ENCODE measurements at places on chromosomes 11 and 22.

DNA sequence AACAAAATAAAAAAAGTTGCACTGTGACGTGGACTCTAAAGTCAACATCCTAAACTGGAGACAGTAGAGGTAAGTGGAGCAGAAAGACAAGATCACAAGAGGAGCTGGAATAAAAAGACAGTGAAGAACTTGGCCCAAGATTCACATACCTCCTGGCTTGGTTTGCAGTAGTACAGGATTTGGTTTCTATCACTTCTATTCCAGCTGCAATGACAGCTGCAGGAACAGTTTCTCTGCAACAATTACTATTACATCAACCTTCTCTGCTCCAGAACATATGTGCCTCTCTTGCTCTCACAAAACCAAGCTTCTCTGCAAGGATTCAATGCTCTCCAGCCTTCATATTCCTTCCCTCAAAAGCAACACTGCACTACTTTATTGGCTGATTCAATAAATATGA lies 7.8 kb upstream of the KDM2A start:
- DNase-seq: no peak

- no peak for DNase-seq
Measured at GRCh38 chr11:128961645-128962044, 19.0 kb upstream of the TP53AIP1 start.

- DNase-seq: no peak
Measured at GRCh38 chr11:66691311-66691980, 13.8 kb upstream of the RBM4B start.

DNA sequence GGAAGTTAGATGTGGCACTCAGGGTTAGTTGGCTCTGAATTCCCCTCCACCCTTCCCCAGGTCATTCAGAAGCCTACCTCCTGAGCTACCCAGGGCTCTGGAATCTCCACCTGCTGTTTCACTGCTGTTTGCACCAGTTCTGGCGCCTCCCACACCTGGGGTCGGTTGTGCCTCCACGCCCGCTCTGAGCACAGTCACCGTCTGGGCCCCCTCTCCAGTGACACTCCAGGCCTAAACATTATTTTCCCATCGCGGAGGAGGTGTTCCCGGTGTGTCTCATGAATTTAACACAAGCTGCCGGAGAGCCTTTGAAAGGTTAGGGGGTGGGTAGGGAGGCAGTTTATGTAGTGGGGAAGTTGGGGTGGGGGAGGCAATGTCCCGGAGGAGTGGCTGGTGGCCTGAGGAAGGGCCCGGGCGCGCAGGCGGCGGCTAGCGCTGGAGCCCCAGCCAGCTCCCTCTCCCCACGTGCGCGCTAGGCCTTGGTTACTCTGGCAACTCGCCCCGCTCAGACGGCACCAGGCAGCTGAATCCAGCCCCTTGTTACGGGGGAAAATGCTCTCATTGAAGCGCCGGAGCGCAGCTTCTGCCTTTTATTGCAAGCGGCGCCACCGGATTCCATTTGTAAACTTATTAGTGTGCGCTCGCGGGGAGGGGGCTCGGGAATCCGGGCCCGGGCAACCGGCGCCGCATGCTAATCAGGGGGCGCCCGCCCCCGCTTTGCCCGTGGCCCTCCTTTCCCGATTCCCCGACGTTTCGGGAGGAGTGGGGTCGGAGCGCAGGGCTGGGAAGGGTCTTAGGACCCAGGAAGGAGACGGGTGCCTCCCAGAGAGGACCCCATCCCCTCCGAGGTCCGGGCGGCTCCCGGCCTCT lies 52.4 kb downstream of the GRIK4 start:
- DNase-seq: no peak

GRCh38 chr11:109347304-109347703 lies 74.7 kb upstream of the C11orf87 start:
- DNase-seq: no peak

- no peak for DNase-seq
Measured at GRCh38 chr11:73330569-73331093, 22.6 kb downstream of the ARHGEF17 start.

DNA sequence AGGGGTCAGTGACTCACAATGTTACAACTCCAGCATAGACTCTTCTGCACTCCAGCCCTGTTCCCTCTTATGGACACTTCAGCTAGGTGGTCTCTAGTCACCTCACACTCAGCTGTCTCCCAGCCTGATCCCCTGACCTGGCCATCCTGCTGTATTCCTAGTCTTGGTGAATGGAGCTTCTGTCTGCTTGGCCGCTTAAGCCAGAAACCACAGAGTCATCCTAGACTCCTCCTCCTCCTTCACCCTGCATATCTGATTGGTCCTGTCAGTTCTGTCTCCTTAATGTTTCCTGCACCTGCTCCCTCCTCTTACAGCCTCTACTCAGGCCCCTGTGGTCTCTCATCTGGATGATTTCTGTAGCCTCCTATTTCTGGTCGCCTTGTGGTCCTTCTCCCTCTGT lies 144.9 kb downstream of the HIPK3 start:
- no peak for DNase-seq

- no peak for DNase-seq
Measured at GRCh38 chr11:58134151-58134550, 8.8 kb upstream of the OR9I1 start.

DNA sequence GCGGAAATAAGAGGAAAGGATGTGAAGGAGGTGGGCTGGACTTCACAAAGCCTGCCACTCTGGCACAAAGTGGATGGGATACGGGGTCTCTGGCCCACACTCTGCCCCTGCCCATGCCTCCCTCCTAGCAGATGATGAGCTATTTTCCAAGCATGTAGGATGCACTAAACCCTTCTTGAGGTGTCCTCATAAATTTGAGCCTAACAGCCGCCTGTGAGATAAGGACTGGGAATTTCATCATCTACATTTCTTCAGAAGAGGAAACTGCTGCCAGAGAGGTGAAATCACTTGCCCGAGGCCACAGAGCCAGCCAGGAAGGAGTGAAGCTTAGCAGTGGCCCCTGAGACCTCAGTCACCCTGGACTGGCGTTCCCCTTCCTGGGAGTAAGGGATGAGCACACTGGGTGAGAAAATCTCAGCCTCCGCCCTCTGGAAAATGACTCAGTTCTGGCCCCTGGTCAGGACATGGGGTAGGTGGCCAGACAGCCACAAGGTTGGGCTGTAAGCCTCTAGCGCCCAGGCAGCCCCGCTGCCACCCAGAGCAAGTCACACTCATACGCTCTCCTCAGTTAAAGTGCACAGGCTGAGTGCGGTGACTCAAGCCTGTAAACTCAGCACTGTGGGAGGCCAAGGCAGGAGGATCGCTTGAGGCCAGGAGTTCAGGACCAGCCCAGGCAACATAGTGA lies 27.9 kb downstream of the MB start:
- DNase-seq: no peak

GRCh38 chr11:7844986-7845385 lies 48.2 kb upstream of the OR5P2 start:
- no peak for DNase-seq

DNA sequence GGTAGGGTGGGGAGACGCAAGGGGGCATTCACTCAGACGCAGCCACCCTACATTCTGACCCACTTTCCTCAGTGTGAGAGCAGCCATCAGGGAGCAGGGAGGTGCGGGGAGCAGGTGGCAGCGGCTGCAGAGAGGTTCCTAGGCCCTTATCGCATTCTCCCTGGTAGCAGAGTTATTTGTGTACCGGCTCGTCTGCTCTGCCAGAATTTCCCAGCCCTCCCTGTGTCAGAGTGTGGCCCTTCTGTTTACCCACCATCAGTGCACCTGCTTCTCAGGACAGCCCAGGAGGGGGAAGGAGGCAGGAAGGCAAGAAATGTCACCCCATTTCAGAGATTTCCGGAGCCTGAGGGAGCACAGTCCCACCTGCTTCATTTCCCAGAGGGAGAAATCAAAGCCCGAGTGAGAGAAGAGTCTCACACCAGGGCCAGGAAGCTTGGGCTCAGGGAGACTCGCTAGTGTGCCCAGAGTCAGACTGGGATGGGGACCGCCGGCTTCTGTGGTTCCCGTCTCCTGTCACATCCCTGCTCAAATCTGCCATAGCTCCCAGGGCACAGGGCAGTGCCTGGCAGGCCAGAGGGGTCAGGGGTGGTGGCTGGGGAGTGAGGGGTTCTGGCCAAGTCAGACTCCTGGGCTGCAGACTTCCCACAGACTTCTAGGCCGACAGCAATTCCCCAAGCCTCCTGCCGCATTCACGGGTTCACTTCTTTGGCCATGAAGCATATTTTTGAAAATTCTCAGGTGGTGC lies 49.7 kb downstream of the ARRB1 start:
- no peak for DNase-seq
